ENCODE measurements at places on chromosomes 7 and 10. TPM values are rescaled to one million over a fixed set of nuclear protein-coding genes. Genes with fewer than 3 reads are reported as not detected.

- DNase-seq = no peak
Measured at GRCh38 chr7:12683678-12684585, 3.5 kb upstream of the ARL4A start.

RARRES2 gene
- total RNA-seq = 161 TPM

DNA sequence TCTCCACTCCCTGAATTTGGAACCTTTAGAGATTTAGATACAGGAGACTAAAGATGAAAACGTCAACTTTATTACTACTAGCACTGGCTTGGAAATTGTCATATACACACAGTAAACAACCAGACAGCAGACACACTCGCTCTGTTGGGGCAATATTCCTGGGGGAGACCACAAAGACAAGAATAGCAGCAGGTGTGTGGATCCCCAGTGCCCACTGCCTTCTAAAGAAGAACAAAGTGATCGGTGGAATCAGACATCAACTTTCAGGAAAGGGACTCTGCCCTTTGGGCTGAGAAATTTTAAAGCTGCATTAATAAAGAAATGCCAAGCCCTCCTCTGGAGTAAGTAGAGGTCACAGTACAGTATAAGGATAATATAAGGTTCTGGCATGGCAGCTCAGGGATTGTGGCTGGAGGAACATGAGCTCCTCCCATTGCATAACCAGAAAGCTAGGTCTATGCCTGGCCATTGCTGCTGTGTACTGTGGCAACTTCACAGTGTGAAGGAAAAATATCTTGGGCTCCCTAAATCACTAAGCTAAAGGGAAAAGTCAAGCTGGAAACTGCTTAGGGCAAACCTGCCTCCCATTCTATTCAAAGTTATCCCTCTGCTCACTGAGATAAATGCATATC, 57.1 kb upstream of the ANKRD1 start:
- DNase-seq = no peak

DNA sequence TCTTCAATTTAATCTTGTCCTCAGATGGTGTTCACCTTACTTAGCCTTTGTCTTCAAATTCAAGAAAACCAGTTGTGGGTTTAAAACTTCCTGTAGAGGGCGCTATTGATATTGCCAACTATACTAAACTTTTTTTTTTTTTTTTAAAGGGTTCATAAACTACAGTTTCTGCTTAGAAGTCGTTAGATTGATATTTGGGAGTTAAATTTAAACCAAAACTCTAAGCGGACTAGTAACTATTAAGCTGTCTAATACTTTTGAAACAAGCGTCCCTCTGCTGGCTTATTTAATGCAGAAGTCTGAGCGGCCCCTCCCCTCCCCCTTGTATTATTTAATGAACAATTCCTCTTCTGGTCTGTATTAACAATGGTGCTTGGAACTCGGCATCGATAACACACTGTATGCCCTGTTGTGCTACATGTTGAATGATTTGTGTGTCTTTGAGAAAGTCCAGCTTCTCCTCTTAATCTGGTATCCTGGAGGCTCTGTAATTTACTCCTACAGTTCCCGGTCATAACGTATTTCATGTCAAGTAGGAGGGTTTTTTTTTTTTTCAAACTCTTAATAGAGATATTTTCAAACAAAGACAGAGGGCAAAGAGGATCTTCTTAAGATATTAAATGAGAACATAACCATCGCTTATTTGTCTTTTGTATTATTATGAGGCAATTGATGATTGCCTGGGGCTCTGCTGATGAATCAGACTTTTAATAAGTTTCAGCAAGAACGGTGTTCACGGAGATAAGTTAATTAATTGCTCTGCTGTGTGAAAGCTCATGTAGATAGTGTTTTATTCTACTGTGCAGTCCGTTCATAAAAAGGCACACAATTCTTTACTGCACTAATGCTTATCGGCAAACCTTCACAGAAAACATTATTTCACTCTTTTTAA, 22.6 kb upstream of the CREB5 start:
- peak; percentile 89 for DNase-seq

DNA sequence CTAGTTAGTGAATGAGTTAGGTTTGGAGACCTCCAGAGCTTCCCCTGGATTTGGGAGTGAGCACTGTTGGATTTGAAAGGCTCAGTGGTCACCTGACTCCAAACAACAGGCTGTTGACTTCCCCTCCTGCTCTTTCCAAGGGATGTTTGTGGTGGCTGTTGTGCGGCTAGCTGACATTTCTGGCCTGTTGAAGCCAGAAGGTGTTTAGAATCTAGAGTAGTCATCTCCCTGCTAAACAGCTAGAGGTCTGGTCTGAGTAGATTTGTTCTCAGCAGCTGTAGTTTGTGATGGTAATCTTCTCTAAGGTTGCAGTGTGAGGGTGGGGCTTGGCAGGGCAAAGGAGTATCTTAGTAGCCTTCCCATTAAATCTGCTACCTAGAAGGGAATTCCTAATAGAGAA, 30.1 kb downstream of the BPGM start:
- DNase-seq = no peak

GRCh38 chr10:103044942-103045489, 126.9 kb downstream of the CNNM2 start:
- DNase-seq = no peak

CTTNBP2 gene
- total RNA-seq = 47.5 TPM

GRCh38 chr7:104160375-104160774, 47.4 kb downstream of the ORC5 start:
- peak; percentile 40 for DNase-seq
